Testis (tissue), 5 donors: ENCODE measurements at places on chromosomes 16 and 17.

DNA sequence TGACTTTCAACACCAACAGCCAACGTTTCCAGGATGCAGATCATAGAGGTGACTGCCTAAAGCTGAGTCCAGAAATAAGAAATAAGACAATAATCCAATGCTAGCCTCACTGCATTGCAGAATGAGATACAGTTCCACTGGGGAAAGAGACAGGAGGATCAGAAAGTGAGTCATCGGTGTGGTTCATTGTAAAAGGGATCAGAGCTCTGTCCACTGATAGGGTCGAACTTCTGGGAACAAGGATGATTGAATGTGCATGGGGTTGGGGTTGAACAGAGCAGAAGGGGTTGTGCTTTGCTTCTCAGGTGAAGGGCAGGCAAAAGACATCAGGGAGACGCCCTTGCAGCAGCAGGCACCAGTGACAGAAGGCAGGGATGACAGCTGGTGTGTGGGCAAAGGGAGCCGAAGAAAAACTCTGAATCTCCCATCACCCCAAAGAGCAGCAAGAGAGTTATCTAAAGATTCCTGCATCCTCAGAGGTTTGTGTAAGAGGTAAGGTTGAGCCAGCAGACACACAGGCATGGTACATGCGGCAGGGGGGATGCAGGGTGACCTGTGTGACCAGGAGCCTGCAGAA, 16.4 kb downstream of the CLEC10A start:
- no peak for DNase-seq

- no peak for DNase-seq
These were observed 2.4 kb upstream of the CDH8 start for GRCh38 chr16:62038646-62039045.

DNA sequence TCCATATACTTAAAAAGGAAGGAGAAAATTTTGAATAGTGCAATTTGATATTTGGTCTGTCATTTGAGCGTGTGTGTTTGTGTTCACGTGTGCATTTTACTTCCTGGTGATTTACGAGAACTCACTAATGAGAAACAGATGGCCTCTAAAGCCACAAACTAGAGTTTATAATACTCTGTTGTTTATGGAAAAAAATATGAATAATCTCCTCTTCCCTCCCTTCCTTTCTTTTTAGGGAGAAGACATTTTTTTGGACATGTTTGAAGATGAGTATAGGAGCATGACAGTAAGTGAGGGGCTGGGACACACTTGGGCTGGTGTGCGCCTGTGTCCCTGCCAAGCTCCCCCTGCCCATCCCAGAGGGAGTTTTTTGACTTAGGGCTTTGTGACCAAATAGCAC, 102.7 kb downstream of the CLEC16A start:
- DNase-seq = no peak

GRCh38 chr17:33501185-33501584, 208.1 kb upstream of the ASIC2 start:
- no peak for DNase-seq

DNA sequence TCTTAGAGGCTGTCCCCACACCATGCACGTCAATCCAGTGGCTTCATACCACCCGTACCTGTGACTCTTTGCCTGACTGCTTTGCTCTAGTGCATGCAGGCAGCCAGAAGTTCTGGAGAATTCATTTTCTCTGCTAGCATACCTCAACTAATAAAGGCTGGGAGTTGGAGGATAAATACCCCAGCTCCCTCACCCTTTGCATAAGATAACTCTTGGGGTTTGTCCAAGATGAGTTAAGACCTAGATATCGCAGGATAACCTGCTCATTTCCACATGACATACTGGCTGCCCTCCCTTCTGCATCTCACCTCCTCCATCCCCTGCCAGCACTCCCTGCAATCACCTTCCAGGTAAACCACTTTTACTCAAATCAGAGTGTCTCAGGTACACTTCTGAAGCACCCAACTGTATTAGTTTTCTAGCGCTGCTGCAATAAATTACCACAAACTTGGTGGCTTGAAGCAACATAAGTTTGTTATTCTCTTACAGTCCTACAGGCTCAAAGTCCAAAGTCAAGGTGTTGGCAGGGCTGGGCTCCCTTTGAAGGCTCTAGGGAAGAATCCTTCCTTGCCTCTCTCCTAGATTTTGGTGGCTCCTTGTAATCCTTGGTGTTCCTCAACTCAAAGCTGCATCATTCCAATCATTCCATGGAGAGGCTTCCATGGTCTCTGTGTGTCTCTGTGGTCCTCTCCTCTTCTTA, 146.8 kb downstream of the CRLF3 start:
- DNase-seq = no peak

DNA sequence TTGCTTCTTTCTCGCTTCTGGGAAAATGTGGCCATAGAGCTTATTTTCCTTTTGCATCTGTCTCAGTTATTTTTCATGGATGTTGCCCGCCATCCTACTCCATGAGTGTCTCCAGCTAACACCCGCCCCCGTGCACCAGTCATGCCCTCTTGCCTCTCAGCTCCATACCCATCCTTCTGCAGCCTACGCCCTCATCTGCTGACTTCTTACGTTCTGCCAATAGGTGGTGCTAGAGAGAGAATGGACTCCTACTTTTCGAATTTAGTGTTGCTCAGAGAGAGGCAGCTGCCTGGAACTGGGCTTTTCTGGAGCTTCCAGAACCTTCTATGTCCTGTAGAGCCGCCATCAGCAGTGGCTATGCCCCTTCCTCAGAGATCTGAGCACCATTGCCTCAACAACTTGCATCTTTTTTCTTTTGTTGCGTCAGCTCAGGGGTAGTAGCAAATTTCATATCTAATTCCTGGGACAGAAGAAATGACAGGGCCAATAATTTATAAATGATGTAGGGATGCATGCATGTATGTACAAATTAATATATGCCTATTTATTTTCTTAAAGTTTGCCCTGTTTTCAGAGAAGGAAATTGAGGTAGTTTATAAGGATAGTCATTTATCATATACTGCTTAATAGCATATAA, 119.7 kb upstream of the MYOCD start:
- peak; percentile 46 for DNase-seq

DNA sequence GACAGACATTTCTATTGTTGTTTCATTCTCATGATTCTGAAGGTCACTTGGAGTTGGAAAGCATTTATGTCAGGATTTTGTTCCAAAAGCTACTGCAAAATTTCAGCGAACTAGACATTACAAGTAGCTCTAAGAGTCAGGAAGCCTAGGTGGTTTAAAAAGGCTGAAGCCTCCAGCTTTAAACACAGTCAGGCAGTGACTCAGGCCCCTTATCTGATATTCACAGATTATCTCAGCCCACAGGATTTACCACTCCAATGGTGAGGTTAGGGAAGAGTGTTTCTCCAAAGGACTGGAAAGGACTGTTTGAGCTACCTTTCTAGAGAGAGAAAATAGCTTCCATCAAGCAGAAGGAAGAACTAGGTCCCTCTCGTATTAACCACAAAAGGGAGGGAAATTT, 624.4 kb upstream of the C16orf82 start:
- no peak for DNase-seq
